ENCODE measurements at places on chromosomes 6 and 20.

DNA sequence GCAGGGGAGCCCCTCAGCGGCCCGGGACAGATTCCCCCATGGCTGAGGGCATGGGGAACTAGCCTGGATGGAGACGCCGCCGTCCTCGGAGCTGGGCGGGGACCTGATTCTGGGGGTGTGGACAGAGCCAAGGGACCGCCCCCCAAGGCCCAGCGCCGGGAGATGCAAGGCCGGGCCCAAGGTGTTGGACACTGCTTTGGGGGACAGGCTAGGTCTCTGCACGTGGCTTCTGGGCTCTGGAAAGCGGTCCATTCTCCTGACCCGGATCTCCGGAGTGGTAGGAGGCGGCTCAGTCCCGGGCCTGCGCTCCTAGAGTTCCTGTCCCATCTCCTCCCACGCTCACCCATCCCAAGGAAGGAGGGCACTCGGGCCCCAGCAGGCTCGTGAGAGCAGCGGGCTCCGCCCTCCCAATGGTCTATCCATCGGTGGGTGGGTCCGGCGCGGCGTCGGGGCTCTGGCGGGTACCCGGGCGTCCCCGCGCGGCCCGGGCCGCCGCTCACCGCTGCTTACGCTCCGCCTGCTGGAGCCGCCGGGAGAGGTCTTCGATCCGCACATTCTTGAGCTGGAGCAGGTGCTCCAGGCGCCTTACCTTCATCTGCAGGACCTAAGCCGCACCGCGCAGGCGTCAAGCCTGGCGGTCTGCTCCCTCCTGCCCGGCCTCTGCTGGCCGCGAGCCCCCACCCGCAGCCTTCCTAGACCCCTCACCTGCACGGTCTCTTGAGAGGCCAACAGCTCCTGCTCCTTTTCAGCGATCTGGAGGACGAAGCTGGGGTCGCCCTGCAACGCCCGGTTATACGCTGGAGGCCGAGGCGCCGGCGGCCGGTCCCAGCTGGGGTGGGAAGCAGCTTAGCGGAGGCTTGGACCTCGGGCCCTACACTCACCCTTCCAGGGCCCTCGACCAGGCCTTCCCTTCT, 3.3 kb downstream of the SPEF1 start:
- no peak for DNase-seq

- no peak for DNase-seq
Measured at GRCh38 chr6:163446549-163446948, 32.0 kb downstream of the QKI start.

DNA sequence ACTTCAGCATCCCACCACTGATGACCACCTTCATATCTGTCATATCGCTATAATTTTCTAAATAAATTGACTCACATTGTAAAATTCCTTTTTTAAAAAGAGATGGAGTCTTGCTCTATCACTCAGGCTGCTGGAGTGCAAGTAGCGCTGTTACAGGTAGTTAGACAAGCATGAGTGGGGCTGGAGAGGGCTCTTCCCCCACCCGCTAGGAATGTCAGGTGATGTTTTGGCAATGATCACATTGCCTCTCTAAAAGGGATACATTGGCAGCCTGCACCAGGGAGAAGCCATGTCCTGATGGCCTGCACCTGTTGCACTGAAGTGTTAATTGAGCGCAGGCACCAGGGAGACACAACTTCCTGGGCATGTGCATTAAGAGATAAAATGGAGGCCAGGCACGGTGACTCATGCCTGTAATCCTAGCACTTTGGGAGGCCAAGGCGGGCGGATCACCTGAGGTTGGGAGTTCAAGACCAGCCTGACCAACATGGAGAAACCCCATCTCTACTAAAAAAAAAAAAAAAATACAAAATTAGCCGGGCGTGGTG, 16.9 kb upstream of the SLC22A16 start:
- no peak for DNase-seq

- no peak for DNase-seq
Measured at GRCh38 chr6:148414836-148415235, 72.2 kb downstream of the SASH1 start.

- no peak for DNase-seq
Measured at GRCh38 chr6:27478141-27478705, 5.3 kb upstream of the ZNF184 start.

DNA sequence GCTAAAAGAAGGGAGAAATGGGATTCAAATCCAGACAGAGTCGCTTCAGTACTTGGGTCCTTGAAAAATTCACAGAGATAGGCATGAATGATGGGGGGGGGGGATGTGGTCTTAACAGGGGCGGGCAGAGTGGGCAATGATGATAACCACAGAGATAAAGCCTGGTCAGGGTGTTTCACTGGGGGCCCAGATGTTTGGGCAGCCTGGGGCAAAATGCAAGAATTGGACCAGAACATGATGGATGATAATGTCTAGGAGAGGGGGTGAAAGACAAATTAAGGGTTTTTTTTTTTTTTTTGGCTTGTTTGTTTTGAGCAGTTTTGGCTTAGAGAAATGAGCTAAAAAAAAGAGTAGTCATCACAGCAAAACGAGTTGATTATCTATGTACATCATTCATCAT, 57.4 kb downstream of the LAMP5 start:
- no peak for DNase-seq

DNA sequence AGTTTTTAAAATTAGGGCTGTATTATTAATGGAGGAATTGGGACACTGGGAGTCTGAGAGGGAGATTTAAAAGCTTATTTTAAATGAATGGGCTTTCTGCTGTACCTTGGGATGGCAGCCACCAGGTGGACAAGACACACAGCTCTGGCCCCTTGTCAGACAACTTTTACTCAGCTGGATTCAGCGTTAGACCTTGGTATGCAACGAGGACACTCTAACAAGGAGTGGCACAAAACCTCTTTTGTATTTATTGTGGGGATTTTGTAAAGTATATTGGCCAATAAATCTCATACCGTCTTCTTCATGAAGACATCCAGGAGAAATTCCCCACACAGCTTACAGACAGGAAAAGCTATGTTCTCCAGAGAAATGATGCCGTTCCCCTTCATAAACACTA, 105.7 kb downstream of the LCA5 start:
- no peak for DNase-seq

DNA sequence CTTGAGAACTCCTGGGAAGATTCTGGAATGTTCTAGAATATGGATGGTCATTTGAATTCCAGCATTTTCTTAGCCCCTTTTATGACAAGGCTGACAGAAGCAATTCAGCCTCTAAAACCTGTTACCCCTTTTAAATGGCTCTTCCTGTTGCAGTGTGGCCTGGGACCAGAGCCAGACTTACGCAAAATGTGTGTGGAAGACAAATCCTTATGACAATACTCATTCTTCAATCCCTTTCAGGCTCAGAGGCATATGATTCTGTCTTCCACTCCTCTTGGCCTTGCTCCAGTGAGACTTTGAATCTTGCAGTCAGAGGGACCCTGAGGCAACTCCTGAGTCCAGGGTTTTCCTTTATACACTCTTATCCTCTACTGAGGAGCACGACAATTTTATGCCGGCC, 287.0 kb downstream of the CLIC5 start:
- no peak for DNase-seq

DNA sequence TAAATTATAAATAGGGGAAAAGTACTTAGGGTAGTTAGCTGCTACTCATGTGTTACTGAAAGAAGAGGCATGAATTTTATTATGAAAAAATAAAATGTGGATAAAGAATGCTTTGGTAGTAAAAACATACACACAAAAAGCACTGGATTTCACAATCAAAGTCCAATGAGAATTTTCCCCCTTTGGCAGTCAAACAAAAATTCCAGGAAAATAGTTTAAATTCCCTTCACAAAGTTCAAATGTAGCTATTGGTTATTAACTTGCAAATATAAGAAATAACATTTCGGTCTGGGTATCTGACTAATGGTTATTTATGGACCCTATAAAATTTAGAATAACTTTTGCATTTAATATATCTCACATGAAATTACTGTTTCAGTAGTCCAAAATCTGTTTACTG, 210.4 kb downstream of the FOXC1 start:
- no peak for DNase-seq

- no peak for DNase-seq
Measured at GRCh38 chr20:46232539-46232938, 75.8 kb downstream of the CDH22 start.

DNA sequence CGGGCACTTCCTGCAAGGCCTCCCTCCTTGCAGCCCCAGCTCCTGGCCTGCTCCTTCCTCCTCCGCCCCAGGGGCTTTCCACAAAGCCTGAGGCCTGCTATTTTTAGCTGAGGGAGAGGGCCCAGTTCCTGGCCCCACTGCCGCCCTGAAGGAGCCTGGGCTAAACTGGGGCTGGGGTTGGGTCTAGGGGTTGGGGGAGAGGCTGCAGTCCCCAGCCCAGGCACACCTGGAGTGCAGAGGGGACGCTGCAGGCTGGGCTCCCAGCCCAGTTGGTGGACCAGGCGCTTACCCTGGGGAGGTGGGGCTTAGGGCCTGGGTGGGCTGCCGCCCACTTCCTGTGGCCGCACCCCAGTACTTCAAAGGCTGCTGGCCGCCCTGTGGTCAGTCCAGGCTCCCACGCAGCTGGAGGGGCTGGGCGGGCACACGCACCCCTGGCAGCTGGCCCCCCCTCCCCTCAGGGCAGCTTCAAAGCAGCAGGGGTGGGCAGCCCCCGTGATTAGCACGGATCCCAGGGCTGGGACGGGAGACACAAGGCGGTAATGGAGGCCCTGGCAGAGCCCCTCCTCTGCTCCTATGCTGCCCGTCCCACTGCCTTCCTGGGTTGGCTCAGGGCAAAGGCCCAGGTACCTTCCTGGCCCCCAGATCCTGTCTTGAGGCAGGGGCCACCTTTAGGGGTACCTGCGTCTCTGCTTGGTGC, 7.1 kb upstream of the ABHD16B start:
- DNase-seq: no peak

- DNase-seq: no peak
Measured at GRCh38 chr20:34473262-34473883, 42.8 kb upstream of the DYNLRB1 start.

GRCh38 chr6:55250400-55250799, 76.1 kb downstream of the HCRTR2 start:
- no peak for DNase-seq

DNA sequence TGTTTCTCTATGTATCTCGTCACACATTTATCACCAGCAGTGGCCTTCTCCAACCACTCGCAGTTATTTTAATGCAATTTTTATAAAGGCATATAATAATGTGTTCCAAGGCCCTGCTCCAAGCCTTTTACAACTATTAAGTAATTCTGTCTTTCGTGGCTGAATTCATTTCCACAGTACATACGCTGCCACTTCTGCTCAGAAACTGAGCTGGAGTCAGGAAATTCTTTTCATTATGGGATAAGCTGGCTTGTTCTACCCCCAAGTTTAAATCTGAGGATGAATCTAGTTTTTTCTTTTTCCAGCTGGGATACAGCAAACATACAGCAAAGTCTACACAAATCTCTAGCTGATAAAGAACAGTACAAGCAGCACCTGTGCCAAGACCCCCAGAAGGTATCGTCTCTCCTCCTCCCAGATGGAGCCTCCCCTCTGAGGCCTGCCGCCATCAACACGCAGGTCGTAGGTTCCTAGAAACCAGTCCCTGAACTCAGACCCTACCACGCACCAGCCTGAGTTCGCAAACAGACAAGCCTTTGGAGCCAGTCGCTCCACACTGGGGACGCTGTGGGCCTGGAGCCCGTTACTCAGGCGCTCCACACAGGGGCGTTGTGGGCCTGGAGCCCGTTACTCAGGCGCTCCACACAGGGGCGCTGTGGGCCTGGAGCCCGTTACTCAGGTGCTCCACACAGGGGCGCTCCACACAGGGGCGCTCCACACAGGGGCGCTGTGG, 263.5 kb downstream of the THBS2 start:
- no peak for DNase-seq

- DNase-seq: no peak
Measured at GRCh38 chr20:16175322-16175961, 397.8 kb downstream of the KIF16B start.

DNA sequence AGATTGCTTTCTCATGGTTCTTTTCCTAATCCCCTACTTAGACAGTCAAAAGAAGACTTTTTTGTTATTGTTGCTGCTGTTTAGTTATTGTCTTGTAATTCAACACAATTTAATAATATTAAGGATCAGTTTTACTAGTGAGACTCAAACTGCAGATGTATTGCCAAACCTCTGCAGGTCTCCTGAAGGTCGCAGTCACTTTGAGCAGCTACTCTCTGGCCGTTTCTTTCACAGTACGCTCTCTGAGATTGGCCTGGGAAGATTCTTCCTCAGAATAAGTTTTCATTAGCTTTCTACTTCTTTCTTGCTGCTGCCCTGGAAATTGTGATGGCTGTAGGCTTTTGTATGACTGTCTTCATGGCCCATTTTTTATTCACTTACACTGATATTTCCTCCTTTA, 930.8 kb downstream of the QKI start:
- no peak for DNase-seq

DNA sequence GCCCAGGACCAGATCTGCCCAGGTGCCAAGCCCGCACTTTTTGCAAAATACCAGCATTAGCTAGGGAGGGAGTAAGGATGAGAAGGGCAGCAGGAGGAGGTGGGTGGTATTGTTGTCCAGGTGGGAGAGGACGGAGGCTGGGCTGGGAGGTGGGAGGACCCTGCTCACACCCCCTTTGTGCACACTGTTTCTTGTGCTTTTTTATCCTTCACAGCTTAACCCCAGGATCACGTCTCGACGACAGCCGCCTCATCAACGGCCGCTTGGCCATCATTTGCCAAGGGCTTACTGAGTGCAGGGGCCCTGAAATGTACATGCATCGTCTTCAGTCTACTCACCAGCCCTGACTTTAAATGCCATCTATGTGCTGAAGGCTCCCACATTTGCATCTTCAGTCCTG, 12.1 kb upstream of the TGM2 start:
- DNase-seq: no peak

All from stimulated activated CD8-positive, alpha-beta memory T cell treated with anti-CD3 and anti-CD28 coated beads, Interleukin-15, amount 100 ng/mL, for 24 hours (primary cell).